Cerebellar nuclear complex (tissue), 1 donor: ENCODE measurements at places on chromosomes 11 and 22.

DNA sequence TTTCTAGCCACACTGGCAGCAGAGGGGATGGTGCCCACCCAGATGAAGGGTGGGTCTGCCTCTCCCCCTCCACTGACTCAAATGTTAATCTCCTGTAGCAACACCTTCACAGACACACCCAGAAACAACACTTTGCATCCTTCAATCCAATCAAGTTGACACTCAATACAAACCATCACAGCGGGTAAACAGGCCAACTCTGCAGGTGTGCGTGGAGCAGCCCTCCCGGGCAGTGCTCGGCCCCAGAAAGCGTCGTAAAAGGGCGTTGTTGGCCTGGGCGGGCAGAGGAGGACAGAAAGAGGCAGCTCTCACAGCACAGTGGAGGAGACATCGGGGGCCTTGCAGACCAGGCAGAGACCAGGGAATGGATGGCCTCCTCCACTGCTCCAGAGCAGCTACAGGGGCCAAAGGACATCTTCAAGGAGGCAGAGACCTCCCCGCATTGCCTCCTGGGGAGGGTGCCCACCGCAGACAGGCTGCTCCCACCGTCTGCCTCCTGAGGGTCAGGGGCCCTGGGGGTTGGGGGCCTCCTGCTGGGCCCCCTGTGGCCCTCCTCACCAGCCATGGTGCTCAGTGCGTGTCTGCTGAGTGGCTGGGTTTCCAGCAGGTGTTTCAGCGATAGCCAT lies 56.1 kb upstream of the FADD start:
- no peak for DNase-seq

GRCh38 chr11:66815646-66816045 lies 27.6 kb upstream of the RCE1 start:
- no peak for DNase-seq

GRCh38 chr11:126499131-126499752 lies 143.8 kb downstream of the ST3GAL4 start:
- no peak for DNase-seq

DNA sequence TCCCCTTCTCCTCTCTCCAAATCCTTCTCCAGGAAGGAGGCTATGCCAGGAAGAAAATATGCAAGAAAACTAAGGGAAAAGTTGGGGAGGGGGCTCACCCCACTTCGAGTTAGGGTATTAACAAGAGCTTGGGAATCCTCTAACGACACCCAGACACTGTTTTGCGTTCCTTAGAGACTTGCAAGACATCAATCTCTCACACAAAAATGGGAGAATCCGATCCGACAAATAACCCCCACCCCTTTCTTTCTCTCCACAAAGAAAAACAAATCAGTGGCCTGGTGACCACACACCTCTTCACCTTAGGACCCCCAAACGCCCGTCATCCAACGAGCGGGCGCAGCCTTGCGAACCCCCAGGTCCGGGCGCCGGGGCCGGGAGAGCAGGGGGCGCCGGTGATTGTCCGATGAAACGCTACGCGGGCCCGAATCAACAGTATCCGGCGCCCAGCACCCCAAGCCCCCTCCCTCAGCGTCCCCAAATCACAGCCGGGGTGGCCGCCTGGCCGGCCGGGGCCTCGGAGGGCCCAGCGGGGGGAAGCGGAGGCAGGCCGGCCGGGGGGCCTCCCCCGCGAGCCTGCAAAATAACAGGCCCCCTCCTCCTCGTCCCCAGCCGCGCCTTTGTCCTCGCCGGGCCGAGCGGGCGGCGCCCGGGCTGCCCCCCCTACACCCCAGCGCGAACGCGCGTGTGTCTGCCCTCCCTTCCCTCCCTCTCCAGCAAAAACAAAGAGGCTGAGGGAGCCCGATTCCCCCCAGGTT lies 690 bp downstream of the CSNK1E start:
- no peak for DNase-seq
